Activated CD8-positive, alpha-beta memory T cell treated with anti-CD3 and anti-CD28 coated beads for 4 hours (primary cell): ENCODE measurements at places on chromosomes 12 and 14.

- no peak for DNase-seq
These were observed 45.5 kb upstream of the EML1 start for GRCh38 chr14:99747582-99748330.

DNA sequence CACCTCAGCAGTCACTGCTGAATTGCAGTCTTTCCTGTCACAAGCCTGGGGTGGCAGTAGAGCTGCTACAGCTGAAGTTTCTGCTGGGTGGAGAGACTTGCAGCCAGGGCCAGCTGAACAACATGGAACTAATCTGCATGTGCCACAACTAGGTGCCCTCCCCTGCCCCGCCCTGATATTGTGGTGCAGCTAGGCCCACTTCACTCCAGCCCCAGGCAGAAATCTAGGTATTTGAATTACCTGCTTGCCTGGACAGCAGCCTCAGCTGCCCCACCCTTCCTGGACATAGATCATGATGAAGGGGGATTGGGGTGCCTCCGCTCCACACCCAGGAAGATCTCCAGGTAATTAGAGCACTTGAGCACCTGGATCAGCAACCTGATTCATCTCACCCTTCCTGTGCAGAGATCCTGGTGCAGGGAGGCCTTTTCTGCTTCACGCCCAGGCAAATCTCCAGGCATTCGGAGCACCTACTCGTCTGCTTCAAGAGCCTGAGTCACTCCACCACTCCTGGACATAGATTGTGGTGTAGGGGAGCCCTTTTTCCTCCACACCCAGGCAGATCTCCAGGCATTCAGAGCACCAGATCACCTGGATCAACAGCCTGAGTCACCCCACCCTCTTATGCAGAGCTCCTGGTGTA lies 477.0 kb downstream of the SOX5 start:
- no peak for DNase-seq

GRCh38 chr12:24139035-24139434 lies 189.6 kb upstream of the SOX5 start:
- DNase-seq: no peak

DNA sequence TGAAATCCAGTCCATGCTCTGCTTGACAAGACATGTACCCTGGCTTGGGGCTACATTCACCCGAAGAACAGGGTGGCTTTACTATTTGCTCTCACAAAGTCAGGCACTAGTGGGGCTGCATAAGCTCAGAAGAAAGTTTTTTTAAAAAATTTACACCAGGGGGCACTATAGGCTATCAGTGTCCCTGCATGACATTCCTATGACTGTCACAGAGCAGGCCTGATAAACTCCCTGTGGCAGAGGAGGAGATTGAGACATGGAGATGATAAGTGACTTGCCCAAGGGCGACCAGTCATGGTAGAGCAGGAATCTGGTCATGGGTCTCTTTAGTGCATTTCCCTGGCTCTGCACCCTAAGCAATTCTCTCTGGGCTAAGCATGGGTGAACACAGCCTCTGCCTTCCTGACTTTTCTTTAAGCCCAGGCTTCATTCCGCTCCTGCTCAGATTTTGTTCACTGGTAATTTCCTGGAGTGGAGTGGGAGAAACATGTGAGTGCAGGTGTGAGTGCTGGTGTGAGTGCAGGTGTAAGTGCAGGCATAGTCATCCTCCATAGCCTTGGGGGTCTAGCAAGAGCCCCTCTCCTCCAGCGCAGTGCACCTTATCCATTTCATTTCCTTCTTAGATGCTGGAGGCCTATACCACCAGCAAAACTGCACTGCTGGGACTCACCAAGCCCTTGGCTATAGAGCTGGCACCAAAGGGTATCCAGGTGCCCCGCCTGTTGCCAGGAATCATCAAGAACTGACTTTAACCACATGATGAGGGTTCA lies 91.6 kb downstream of the DHRS2 start:
- DNase-seq: no peak

GRCh38 chr12:31568498-31568897 lies 22.4 kb downstream of the DENND5B start:
- DNase-seq: no peak

DNA sequence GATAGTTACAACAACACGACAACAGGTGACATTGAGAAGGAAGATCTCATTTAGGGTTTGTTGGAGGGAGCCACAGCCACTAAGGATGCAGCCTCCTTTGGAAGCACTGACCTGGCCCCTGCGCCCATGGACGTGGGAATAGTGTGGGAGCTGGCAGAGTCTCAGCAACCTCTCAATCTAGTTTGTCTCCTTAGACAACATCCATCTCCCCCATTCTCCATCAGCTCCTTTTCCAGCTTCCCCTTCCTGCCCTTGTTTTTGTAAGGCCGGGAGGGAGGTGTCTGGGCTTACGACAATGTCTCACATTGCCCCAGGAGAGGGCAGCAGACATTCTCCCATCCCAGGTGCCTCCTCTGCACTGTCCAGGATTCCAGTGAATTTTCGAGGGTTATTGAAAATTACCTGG lies 170.2 kb upstream of the PZP start:
- DNase-seq: no peak

- DNase-seq: peak; percentile 60
These were observed at the start of gene MARCHF9 for GRCh38 chr12:57754411-57755193. TSS of gene MARCHF9 (plus strand) at chr12:57755103. CDS start at chr12:57755529, 426 bp downstream.

GRCh38 chr12:68207276-68207675 lies 18.3 kb downstream of the IL26 start:
- DNase-seq: no peak

GRCh38 chr14:80653956-80654355 lies 287.6 kb downstream of the CEP128 start:
- DNase-seq: no peak

GRCh38 chr12:2051700-2052621 lies 826 bp upstream of the CACNA1C start:
- no peak for DNase-seq

DNA sequence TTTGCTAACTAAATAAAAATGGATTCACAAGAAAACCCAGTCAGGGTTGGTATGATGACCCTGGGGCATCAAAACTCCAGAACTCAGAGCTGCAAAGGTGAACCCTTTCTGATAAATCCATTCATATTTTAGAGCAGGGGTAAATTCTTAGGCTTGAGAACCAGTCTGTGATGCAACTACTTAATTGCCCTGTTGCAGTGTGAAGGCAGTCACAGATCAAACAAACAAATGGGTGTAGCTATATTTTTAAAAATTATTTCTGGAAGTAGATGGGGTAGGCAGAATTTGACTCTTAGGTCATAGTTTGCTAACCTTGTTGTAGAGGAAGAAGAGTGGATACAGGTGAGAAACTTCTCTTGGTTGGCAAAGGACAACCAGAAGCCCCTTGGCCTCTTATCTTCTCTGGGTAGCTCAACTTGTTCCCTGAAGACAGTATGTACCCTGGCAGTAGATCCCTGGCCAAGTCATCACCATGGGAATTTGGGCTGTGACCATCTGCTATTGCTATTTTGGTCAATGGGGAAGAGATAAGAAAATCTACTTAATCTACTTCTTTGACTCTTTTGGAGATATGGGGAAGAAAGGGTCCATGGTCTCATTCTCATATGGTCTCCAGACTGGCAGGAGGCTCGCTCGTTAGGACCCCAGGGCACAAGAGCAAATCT lies 216.1 kb downstream of the PPM1H start:
- no peak for DNase-seq

- DNase-seq: no peak
These were observed 98.7 kb downstream of the GAS2L3 start for GRCh38 chr12:100672075-100672592.

DNA sequence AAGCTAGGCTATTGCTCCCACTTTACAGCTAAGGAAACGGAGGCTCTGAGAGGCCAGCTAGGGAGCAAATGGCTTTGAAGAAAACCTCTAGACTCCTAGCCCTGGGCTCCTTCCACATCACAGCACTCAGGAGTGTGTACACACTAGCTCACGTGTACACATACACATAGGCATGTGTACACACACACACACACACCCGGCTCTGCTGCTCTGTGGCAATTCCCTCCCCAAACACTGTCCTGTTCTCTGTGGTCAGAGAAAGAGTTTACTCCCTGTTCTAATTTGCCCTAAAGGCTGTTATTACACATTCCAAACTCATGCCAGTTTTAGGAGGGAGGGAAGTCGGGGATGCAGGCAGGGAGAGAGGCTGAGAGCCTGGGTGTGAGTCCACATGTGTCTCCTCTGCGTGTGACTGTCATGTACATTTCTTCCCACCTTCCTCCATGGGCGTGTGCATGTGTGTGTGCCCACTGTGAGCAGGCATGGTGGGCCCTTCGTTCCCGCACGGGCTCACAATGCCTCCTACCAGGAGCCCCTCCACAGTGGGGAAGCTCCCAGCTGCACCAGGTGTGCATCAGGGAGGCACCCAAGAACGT lies 14.2 kb downstream of the TRPV4 start:
- no peak for DNase-seq

GRCh38 chr14:105249182-105250007 lies 1.1 kb downstream of the BTBD6 start:
- no peak for DNase-seq

DNA sequence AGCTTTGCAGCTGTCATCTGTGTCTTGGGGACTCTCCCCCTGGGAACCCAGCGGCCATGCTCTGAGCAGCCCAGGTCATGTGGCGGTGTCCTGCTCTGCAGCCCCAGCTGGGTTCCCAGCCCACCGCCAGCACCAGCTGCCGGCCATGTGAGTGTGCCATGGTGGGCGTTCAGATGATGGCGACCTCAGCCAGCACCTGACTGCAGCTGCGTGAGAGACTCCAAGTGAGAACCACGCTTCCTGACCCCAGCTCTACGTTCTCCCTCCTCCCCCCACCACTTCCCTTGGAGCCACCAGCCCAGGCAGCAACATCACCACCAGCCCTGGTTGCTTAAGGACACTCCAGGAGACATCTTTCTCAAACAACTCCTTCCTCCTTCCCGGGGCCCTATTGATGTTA lies 68.8 kb downstream of the SLC24A4 start:
- no peak for DNase-seq

- DNase-seq: no peak
These were observed 8.4 kb downstream of the NIN start for GRCh38 chr14:50822501-50823042.

GRCh38 chr14:52073251-52073650 lies 4.4 kb upstream of the NID2 start:
- no peak for DNase-seq

DNA sequence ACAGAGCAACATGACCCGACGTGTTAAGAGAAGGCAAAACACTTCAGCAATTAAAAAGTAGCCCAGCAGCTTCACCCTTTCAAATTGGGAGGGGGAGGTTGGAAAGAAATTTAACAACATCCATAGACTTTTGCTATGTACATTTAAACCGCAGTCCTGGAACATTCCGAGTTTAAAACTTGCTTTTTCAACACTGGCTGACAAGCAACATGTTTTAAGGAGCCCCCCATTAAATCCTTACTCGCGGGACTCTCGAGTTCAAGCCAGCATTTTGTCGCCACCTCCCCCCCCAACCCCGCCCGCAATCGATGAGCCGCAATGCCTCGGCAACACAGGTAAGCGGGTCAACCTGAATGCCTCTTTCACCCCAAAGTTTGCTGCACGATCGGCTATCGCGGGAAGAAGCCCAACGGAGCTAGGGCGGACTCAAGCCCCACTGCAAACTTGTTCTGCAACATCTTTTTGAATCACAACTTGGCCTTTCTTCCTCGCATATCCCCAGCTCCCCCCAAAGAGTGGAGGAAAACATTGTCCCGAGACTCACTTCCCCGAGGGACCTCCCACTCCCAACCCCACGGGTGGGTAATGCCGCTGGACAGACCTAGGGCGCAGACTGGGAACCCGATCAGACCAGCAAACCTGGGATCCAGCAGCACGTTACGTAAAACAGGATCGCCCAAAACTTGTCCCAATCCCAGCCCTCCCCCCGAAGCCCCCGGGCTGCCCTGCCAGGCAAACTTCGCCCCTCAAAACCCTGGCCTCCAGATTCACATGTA lies 777 bp downstream of the ZFP36L1 start:
- DNase-seq: no peak
